ENCODE measurements at places on chromosomes 2 and 18. TPM values are rescaled to one million over a fixed set of nuclear protein-coding genes. Genes with fewer than 3 reads are reported as not detected.

NOSTRIN gene
- total RNA-seq: 0.33 TPM

GKN2 gene
- total RNA-seq: not detected

VWA3B gene
- total RNA-seq: not detected

SMAD2 gene
- total RNA-seq: 78.4 TPM

CRYBA2 gene
- not detected for total RNA-seq

MOCOS gene
- total RNA-seq: 5.5 TPM

MTCL1 gene
- 80.1 TPM for total RNA-seq

CD207 gene
- total RNA-seq: not detected

SULT1C3 gene
- not detected for total RNA-seq

RAB17 gene
- total RNA-seq: 0.83 TPM

ACOXL gene
- not detected for total RNA-seq

TMEM185B gene
- 26.8 TPM for total RNA-seq

MAL gene
- total RNA-seq: 0.17 TPM

CYTIP gene
- not detected for total RNA-seq

IL1RN gene
- total RNA-seq: 0.17 TPM

MAPRE3 gene
- 8.1 TPM for total RNA-seq

NEU2 gene
- not detected for total RNA-seq

KDSR gene
- total RNA-seq: 36.9 TPM

TMEM198 gene
- 2.3 TPM for total RNA-seq

VPS4B gene
- total RNA-seq: 42.2 TPM

COL4A4 gene
- total RNA-seq: 0.50 TPM

RBM45 gene
- 29.4 TPM for total RNA-seq

INHBB gene
- not detected for total RNA-seq

NEB gene
- 0.17 TPM for total RNA-seq

TMEM169 gene
- 0.29 TPM for total RNA-seq

IL1RL1 gene
- 0.33 TPM for total RNA-seq

M1AP gene
- not detected for total RNA-seq

C1QL2 gene
- total RNA-seq: not detected

RSAD2 gene
- total RNA-seq: 0.50 TPM

LIPG gene
- total RNA-seq: 0.83 TPM

ATP6V1B1 gene
- 1.7 TPM for total RNA-seq

ABCG8 gene
- total RNA-seq: not detected

TAF1B gene
- total RNA-seq: 40.3 TPM
